Activated CD8-positive, alpha-beta memory T cell treated with anti-CD3 and anti-CD28 coated beads for 48 hours (primary cell): ENCODE measurements at places on chromosomes 5 and 9.

- no peak for DNase-seq
Measured at GRCh38 chr9:13432904-13433303, 153.4 kb upstream of the MPDZ start.

DNA sequence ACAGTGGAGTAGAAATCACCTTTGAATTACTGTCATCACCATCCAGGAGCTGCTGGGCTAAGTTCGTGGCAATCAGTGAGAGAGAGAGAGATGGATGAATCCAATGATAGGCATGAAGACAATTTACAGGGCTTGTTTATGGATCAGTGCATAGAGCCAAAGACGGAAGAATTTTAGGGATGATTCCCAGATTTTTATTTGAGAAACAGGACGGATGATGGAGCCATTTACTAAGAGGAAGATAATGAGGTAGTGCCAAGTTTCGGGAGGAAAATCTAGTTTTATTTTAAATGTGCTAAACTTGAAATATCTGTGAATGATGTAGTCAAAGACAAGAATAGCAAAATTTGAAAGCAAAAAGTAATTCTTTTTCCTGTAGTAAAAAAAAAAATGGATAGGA is 394.2 kb upstream of the PAPPA start:
- no peak for DNase-seq

DNA sequence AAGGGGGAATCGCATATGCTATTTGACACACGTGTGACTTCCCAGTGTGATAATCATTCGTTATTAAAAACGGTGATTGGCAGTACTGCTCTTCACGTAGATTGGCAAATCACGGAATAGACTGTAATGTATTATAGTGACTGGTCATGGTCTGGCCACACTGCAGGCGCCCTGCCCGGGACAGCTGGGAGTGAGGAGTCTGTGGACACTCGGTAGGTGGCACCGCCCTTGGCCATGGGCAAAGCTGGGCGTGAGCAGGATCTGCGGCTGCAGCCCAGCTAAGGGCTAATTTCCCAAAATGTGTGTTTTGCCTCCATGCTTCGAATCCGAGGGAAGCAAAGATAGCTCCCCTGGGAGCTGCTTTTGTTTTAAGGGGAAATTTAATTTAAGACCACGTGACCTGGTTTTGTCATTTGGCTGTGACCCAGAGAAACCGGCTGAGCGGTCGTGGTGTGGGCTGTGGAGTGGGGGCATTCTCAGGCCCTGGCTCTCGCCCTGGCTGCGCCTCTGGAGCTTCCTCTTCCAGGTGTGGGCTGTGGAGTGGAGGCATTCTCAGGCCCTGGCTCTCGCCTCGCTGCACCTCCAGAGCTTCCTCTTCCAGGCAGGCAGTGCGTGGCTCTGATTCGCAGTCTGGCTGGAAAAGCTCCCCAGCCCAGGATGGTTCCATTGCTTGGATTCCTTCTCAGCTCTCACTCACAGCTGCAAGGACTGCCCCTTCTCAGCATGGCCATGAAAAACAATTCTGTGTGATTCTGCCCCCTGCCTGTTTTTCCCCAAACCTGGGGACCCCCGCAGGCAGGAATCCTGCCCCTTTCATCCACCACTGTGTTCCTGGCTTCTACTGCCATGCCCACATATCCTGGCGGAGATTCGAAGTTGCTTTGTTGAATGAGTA is 131.1 kb downstream of the OLFM1 start:
- no peak for DNase-seq

DNA sequence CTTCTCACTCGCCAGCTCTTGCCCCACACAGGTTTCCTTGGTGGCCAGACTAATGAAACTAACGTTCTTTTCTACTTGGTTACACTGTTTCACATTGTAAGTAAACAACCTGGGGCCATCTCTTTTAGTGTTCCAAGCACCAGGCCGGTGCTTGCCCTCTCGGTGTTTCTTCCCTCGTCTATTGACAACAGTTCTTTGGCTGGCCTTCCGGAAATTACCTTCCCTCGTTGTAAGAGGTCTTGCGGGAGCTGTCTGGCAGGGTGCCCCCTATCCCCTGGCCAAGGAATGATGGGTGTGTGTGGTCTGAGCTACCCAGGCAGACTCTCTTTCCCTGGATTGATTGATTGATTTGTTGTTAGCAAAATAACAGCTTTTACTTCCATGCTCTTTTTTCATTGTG is 918 bp upstream of the MYMK start:
- no peak for DNase-seq

DNA sequence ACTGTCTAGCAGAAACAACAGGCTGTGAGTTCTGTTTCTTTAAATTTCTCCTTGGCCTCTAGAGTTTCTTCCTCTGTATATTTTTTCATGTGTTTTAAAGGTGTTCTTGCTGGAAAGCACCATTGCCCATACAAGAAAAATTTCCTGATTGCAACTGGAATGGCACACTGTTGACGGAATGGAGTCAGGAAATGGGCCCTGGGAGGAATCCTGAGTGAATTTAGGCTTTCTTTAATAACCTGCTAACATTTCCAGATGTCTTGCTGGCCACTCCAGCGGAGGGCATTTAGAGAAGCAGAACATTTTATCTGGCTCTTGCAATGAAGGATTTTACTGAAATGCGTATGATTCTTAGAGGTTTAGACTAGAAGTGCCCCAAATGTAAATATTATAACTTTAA is 736.3 kb downstream of the TAF11L14 start:
- DNase-seq: no peak

- no peak for DNase-seq
Measured at GRCh38 chr5:139712412-139712811, 64.3 kb downstream of the CXXC5 start.

- no peak for DNase-seq
Measured at GRCh38 chr5:124963236-124963919, 216.9 kb upstream of the ZNF608 start.

DNA sequence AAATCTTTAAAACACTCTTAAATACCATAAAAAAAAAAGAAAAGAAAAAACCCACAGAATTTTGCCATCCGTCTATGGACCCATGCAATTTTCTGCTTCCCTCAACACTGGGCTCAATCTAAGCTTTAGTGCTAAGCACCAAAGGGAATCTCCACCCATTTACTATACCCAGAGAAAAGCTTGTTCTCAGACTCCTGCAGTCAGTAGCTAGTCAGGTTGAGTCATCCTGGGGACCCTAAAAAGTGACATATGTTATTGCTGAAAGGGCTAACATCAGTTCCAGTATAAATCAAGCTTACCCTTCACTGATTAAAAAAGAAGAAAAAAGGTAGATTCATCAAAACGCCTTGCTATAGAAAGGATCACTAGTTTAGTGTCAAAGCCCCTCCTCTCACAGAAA is 177.6 kb downstream of the MUSK start:
- no peak for DNase-seq

- DNase-seq: no peak
Measured at GRCh38 chr5:152331718-152332117, 73.4 kb downstream of the NMUR2 start.

- DNase-seq: peak; percentile 6
Measured at GRCh38 chr5:87411973-87412629, 629 bp downstream of the CCNH start.

- DNase-seq: peak; percentile 27
Measured at GRCh38 chr9:35611230-35611797, 6.3 kb downstream of the TESK1 start.

DNA sequence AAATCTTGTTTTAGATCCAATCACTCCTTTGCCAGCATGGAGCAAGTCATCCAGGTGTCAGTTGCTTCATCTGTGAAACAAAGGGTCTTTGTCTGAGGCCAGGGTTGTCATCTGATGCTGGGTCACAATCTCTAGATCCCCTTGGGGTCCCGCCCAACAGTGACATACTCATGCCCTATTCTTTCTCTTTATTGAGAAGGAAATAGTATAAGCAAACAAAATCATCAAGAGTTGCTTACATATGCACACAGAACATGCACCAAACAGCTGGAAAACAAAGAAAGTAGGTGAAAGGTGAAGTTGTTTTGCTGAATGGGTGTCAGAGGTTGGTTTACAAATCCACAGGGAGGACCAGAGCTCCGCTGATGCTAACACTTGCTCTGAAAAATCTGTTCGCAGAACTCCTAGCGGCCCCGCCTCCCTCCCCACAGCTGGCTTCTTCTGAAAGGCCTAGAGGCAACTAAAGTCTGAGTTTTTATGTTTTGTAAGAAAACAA is 106.1 kb upstream of the SLC44A1 start:
- no peak for DNase-seq

- DNase-seq: no peak
Measured at GRCh38 chr9:117138231-117138630, 276.6 kb downstream of the ASTN2 start.

DNA sequence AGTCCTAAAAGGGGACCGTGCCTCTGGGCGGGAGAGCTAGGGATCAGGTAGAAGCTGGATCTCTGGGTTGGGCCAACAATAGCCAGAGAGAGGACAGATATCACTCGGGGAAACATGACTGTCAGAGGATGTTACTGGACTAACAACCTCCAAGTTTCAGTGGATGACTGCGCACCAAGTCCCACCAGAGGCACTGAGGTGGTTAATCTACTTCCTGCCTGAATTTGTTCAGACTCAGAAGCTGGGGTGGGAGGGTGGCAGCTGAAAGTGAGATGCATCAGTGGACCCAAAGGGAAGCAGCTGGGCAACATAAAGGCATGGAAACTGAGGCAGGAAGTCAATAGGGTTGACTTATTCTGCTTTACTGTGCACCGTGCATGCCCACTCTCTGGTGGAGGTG is 130.1 kb upstream of the SLC44A1 start:
- no peak for DNase-seq

DNA sequence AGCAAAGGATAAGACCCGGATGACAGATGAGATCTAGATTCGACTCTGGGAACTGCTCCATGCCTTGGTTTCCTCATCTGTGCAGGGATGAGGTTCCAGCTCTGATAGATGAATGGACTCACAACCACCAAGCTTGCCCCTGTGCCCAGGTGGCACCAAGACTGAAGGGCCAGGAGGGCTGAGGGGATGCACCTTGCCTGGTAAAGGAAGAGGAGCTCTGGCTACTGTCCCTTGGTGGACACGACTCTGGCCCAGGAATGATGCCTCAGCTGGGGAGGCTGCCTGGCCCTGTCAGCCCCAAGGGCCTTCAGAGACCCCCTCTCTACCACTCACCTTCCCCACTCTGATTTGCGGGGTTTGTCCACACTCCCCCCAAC is 24.9 kb upstream of the ANXA6 start:
- no peak for DNase-seq

- DNase-seq: no peak
Measured at GRCh38 chr5:174111287-174111973, 65.9 kb downstream of the NSG2 start.

DNA sequence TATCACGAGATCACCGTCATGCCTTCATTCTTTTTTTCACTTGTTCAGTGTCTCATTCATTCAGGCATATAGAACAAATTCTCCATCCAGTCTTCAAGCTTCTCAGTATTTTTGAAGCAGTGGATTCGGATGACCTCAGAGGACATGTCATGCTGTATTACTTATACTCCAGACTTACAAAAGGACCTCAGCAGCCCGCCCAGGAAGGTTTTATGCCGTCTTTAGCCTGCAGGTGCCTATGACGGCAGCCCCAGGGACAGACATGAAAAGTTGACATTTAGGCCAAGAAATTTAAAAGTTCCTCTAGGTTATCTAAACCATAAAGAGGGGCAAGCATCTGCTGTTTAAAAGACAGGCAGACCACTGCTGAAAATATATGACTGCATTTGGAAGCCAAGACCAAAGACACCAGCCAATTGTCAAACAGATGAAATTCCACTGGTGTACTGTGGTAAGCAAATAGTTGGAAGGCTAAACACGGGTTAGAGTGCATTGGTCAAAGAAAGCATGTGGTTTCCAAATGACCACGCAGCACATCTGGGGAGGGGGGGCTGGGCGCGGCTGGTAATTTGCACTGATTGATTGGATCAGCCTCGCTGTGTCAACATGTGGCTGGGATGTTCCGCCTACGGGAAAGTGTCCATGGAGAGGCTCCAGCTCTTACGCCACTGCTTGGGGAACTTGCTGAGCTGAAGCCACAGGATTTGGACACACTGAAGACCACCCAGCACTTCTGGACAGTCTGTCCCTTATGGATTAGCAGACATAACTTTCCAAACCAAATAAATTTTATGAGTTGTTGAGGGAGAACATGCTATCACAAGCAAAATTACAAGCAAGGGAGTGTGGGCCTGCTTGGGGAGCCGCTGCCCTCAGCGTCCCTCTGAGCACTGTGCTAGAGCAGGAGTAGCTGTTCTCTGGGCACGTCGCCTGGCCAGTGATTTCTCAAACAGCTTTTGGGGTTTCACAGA is 173.6 kb downstream of the FANCC start:
- DNase-seq: no peak

DNA sequence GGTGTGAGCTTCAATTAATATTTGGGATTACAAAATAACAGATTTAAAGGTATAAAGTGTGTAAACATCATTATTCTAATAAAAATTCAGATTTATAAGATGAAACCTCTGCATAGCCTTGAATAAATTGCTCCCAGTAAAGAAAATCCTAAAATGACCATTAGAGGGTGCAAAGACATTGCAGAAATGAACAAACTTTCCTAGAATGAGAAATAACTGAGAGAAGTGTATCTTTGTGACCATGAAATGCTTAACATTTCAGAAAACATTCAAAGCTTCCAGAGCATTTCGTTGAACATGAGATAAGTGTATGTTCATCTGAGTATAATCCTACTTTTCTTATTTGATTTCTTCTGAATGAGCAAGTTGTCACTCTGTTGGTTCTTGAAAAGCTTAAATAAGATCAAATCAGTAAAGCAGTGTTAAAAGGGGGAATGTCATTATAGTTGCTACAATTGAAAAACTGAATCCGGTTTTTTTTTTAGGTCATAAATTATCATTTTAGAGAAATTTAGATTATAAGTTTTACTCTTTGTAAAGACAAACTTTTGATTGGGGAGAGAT is 24.7 kb upstream of the NUDT12 start:
- DNase-seq: no peak

GRCh38 chr5:135834639-135835529 is at the start of gene SLC25A48:
SLC25A48 (plus strand) TSS chr5:135834663; CDS start chr5:135834848, 185 bp downstream.
- no peak for DNase-seq

DNA sequence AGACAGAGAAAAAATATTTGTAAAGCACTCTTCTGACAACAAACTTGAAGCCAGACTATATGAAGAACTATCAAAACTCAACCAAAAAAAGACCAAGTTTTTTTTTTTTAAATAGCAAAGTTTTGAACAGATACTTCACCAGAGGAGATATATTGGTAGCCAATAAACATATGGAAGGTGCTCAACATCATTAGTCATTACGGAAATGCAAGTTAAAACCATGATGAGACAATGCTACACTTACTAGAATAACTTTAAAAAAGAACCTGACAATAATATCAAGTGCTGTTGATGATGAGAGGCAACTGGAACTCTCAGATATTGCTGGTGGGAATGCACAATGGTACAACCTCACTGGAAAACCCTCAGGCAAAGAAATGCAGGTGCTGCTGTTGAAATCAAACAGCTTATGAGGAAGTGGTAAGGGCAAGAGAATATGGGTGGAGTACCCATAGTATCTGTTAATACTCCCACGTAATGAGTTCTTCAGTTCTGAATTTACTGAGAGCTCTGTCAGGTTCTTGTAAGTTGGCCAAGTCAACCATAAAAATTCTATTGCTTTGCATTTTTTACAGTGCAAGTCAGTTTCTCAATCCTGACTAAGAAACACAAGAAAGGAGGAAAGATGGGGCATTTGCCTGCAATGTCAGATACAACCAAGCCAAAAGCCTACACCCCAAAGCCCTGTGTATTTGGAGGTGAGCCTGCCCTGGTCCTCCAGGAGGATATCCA is 87.3 kb upstream of the GNAQ start:
- no peak for DNase-seq
